Mucosa of gallbladder (tissue), 1 donor: ENCODE measurements at places on chromosomes 12 and 14. TPM values are rescaled to one million over a fixed set of nuclear protein-coding genes. Genes with fewer than 3 reads are reported as not detected.

Gene ITPK1
- total RNA-seq = 187 TPM

Gene SLC6A15
- total RNA-seq = 0.12 TPM

Gene KRT6C
- not detected for total RNA-seq

- DNase-seq = no peak
Observed at GRCh38 chr12:23952071-23952470, 2.6 kb upstream of the SOX5 start.

DNA sequence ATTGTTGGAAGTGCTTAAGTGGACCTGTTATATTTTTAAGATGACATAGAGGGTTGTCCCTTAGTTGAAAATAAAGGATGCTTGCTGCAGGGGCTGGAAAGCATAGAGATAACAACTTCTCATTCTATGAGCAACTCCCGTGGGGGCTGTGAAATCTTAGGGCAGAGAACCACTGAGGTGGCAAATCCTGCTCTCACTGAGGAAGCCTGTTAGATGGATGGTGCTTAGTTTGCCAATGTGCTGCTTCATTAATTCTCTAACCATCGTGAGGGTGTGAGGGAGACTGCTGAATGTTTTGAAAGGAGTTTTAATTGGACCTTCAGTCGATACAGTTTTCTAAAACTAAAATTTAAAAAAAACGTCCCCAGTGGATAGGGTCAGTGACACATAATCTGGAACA, 46.5 kb downstream of the PTPRO start:
- no peak for DNase-seq

DNA sequence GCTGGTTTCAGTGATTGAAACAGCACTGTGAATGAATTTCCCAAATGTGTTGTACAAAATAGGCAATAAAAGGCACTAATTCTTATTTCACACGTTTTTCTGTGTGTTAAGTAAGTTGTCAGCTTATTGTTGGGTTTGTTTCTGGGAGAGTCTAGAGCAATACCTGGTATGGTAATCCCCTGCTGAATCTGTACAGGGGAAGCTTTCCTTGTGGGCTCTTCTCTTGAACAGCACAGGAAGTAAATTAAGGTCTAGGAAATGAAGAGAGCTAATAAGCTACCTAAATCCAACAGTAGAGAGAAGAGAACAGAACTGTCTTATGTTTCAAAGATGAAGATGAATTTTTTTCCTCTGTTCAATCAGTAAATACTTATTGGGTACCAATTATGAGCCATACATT, 406.7 kb downstream of the TMTC2 start:
- no peak for DNase-seq

DNA sequence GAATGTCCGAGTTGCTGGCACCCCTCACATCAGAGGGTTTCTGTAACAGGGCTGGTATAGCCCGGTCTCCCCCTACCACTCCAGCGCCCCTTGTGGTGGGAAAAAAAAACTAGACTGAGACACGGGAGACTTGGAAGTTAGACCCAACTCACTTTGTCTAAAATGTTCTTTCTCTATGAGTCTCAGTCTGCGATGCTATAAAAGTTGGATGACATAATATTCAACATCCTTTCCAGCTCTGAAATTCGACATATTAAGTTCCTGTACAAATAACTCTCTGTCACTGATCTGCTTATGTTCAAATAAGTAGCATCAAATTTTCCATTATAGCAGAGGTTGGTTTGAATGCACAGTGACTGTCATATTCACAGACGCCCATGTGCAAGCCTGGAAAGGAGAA, 25.7 kb upstream of the TC2N start:
- no peak for DNase-seq
